Psoas muscle (tissue), 8 donors: ENCODE measurements at places on chromosomes 2 and 18. TPM values are rescaled to one million over a fixed set of nuclear protein-coding genes. Genes with fewer than 3 reads are reported as not detected.

The HEATR5B gene
- 6.8 TPM for total RNA-seq

The SDC1 gene
- total RNA-seq = 0.09 TPM

The RAB6D gene
- not detected for total RNA-seq

The GKN2 gene
- total RNA-seq = not detected

The WDR35 gene
- total RNA-seq = 3.0 TPM

- H3K27me3 ChIP-seq = no peaks in the 10 kb centered on the region
- H3K4me3 ChIP-seq = no peak overlapping the region
Observed at GRCh38 chr2:150413366-150413765, 74.1 kb downstream of the RND3 start.

GRCh38 chr2:145558617-145559350 is 1038.9 kb upstream of the ZEB2 start:
- no peak for DNase-seq
- no peaks in the 10 kb centered on the region for H3K4me1 ChIP-seq
- H3K36me3 ChIP-seq = no peaks in the 10 kb centered on the region
- no peak overlapping the region for H3K27ac ChIP-seq

GRCh38 chr2:98546186-98546585 is 62.1 kb downstream of the COA5 start:
- no peak overlapping the region for H3K4me3 ChIP-seq
- DNase-seq = no peak
- H3K36me3 ChIP-seq = peaks cover 76% of the 10 kb centered on the region
- no peak overlapping the region for H3K27ac ChIP-seq

GRCh38 chr2:203327582-203327900 is 653 bp upstream of the ABI2 start:
- peak overlapping the region; percentile 98 for H3K4me3 ChIP-seq
- peak overlapping the region; percentile 62 for H3K27ac ChIP-seq
- DNase-seq = no peak
- no peaks in the 10 kb centered on the region for H3K27me3 ChIP-seq
- H3K4me1 ChIP-seq = peaks cover 4% of the 10 kb centered on the region
- H3K36me3 ChIP-seq = no peaks in the 10 kb centered on the region

DNA sequence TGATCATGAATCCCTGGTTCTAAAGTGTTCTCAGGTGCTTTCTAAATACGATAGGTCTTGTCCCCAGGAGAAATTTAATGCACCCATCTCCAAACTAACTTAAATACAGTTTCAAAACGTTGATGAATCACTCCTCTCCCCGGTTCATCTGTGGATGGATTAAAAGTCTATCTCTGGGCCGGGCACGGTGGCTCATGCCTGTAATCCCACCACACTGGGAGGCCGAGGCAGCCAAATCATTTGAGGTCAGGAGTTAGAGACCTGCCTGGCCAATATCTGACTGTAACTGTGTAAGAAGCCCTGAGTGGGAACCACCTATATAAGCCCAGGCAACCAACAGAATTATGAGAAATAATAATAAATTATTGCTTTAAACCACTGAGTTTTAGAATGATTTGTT is 78.7 kb downstream of the LONRF2 start:
- no peak overlapping the region for H3K27ac ChIP-seq
- H3K27me3 ChIP-seq = no peaks in the 10 kb centered on the region
- H3K4me1 ChIP-seq = peaks cover 3% of the 10 kb centered on the region
- DNase-seq = no peak

- no peak overlapping the region for H3K27ac ChIP-seq
- no peaks in the 10 kb centered on the region for H3K36me3 ChIP-seq
- no peak overlapping the region for H3K4me3 ChIP-seq
- no peaks in the 10 kb centered on the region for H3K27me3 ChIP-seq
- peaks cover 5% of the 10 kb centered on the region for H3K4me1 ChIP-seq
Observed at GRCh38 chr2:694174-694573, 17.0 kb upstream of the TMEM18 start.

- H3K4me3 ChIP-seq = no peak overlapping the region
- no peak overlapping the region for H3K27ac ChIP-seq
- no peak for DNase-seq
Observed at GRCh38 chr2:74017223-74017622, 32.5 kb downstream of the TET3 start.

DNA sequence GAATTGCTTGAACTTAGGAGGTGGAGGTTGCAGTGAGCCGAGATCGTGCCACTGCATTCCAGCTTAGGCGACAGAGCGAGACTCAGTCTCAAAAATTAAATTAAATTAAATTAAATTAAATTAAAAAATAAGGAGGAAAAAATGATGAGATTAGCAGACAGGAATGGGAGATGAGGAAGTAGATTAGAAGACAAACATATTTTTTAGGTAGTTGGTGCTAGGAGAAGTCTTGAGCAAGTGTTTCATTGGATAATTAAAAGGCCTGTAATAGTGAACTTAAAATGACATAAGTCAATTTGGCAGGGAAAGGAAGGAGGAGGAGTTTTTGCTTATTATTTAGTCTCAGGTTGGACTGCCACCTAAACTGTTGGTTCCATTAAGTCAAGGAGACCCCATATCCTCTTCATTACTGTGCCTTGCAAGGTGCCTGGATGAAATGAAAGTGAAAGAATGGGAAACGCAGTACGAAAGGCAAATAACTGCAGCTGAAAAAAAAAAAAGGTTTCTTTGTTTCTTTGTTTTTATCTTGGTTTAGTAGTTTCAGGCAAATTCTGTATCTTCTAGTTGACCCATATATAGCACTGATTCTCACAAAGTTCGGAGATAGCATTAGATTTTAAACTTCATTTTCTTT is 162.0 kb downstream of the SLC8A1 start:
- H3K27me3 ChIP-seq = no peaks in the 10 kb centered on the region
- H3K36me3 ChIP-seq = no peaks in the 10 kb centered on the region
- DNase-seq = no peak
- no peak overlapping the region for H3K27ac ChIP-seq
- peaks cover 6% of the 10 kb centered on the region for H3K4me1 ChIP-seq

DNA sequence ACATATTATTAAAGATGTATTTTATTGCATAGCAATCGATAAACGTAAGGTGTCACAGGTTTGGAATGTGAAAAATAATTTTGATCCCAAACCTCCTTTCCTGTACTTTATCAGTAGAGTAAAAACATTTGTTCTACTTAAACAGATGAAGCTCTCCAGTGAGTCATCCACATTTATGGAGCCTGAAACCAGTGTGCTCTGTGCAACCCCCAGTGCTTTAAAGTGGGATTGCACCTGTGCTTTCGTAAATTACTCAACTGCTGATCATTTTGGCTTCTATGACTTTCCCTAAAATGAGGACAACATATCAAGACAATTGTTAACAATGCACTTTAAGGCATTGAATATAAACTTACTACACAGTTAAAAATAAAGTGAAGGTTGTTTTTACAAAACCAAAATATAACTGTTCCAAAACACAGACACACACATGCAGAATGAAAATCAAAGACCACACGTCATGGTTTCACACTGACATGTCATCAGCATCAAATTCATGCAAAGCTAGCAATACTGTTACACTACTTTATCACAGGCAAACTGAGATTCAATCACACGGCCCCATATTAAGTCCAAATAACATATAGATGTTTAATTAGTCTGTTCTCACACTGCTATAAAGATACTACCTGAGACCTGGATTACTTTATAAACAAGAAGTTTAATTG is 9.7 kb downstream of the TMEM18 start:
- H3K27ac ChIP-seq = no peak overlapping the region
- H3K4me3 ChIP-seq = no peak overlapping the region
- H3K4me1 ChIP-seq = no peaks in the 10 kb centered on the region
- H3K27me3 ChIP-seq = no peaks in the 10 kb centered on the region
- DNase-seq = no peak

DNA sequence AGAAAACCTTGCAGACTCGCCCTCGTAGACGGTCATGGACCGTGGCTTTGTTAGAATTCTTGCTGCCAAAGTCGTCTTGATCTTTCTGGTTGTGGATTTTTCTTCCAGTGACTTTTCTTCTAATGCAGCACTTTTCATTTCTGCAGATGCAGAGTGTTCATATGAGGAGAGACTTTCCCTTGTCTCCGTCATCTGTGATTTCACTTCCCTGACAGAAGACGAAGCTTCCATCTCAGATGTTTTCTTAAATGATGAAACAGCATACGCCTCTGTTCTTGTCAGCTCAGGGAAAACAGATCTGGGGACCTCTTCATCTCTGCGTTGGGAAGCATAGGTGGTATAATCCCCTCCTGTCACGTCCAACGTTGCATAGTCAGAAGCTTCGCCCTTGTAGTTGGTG is 50.9 kb downstream of the PLEKHA3 start:
- H3K27me3 ChIP-seq = no peaks in the 10 kb centered on the region
- DNase-seq = no peak
- H3K36me3 ChIP-seq = peaks cover 100% of the 10 kb centered on the region
- no peak overlapping the region for H3K4me3 ChIP-seq

DNA sequence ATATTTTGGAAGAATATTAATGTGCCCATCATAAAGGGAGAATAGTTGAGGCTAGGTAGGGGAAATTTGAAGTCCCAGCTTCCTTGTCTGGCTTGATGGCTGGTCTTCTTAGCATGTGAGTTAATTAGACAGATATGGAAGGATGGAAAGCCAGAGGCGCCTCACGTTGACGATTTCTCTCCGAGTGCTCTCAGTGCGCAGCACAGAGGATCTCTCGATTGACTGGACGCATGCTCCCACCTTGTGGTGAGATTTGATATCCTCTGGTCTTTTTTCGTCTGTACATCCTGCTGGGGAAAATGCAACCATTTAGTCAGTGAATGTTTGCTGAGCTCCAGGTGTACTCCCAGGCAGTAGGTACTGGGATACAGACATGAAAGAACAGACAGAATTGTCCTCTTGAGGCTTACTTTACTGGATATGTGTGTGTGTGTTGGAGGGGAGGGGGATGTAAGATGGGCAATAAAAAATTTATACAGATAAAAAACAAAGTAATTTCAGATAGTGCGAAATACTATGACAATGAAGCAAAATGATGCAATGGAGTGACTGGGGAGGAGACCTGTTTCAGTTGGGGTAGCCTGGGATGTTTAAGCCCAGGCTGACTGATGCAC is 66.9 kb upstream of the ZNG1B start:
- H3K27ac ChIP-seq = no peak overlapping the region
- no peaks in the 10 kb centered on the region for H3K4me1 ChIP-seq
- H3K36me3 ChIP-seq = no peaks in the 10 kb centered on the region
- DNase-seq = peak; percentile 70
- no peaks in the 10 kb centered on the region for H3K27me3 ChIP-seq

GRCh38 chr2:158509928-158510797 is 53.4 kb downstream of the PKP4 start:
- no peaks in the 10 kb centered on the region for H3K27me3 ChIP-seq
- H3K27ac ChIP-seq = no peak overlapping the region
- H3K4me3 ChIP-seq = no peak overlapping the region

DNA sequence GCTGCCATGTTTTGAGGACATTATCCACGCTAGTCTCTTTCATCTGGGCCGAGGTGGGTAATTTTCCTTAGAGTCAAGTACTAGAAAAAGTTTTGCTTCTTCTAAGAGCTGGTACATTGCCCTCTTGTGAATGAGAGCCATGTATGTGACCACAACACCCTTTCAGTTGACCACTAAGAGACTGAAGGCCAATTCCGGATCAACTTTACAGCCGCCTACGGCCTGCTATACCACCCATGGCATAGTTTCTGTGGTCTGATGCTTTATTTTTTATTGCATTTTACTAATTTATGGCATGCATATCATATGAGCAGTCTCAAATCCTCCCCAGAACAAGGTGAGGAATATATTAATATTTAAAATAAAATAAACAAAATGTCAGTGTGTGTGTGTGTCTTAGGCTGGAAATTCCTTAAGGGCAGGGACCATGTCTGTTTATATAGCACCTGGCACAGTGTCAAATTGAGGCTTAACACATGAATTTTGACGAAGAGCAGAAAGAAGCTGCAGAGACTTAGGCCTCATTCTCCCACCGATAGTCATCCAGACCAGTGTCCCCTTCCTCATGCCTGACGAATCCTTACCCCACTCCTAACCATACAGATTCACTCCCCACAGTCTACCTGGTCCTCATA is 35.4 kb downstream of the PSD4 start:
- no peaks in the 10 kb centered on the region for H3K4me1 ChIP-seq
- H3K36me3 ChIP-seq = no peaks in the 10 kb centered on the region
- H3K4me3 ChIP-seq = no peak overlapping the region
- H3K27me3 ChIP-seq = no peaks in the 10 kb centered on the region
- H3K27ac ChIP-seq = no peak overlapping the region
- DNase-seq = no peak
